ENCODE measurements at places on chromosomes 7 and 10. TPM values are rescaled to one million over a fixed set of nuclear protein-coding genes. Genes with fewer than 3 reads are reported as not detected.

DNA sequence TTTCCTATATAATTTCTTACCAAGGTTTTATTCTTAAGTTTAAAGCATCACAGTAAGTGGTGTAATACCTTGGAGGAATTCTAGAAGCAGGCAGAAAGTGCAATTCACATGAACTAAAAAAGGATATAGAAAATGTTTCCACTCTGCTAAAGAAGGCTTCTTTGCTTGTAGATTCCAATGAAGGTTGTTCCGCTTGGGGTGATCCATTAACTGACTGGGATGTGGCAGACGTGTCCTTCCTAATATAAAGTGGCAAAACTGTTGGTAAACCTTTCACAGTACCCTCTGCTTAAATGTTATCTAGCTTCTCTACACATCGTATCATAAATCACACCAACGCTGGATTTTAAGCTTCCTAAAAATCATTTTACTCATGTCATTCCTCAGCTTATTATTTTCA is 2.3 kb downstream of the ZC3HC1 start:
- no peak overlapping the region for H3K4me3 ChIP-seq
- no peak for DNase-seq
- no peak overlapping the region for H3K27ac ChIP-seq
- peaks cover 12% of the 10 kb centered on the region for H3K4me1 ChIP-seq
- no peaks in the 10 kb centered on the region for H3K27me3 ChIP-seq
- peaks cover 7% of the 10 kb centered on the region for H3K36me3 ChIP-seq

- H3K27me3 ChIP-seq, result no peaks in the 10 kb centered on the region
- no peaks in the 10 kb centered on the region for H3K4me1 ChIP-seq
- H3K36me3 ChIP-seq, result no peaks in the 10 kb centered on the region
- DNase-seq, result no peak
Observed at GRCh38 chr7:31437250-31437865, 76.5 kb upstream of the ITPRID1 start.

- H3K27ac ChIP-seq, result no peak overlapping the region
- H3K27me3 ChIP-seq, result peaks cover 25% of the 10 kb centered on the region
- no peak for DNase-seq
- H3K4me3 ChIP-seq, result no peak overlapping the region
Observed at GRCh38 chr7:15681631-15682030, 4.9 kb downstream of the MEOX2 start.

GRCh38 chr10:21523557-21524008 is 1.9 kb downstream of the SKIDA1 start:
- no peaks in the 10 kb centered on the region for H3K36me3 ChIP-seq
- H3K27ac ChIP-seq, result no peak overlapping the region

GRCh38 chr7:93799750-93800357 is 90.7 kb downstream of the TFPI2 start:
- H3K4me1 ChIP-seq, result no peaks in the 10 kb centered on the region
- no peaks in the 10 kb centered on the region for H3K36me3 ChIP-seq
- H3K4me3 ChIP-seq, result no peak overlapping the region
- H3K27ac ChIP-seq, result no peak overlapping the region
- no peak for DNase-seq
- no peaks in the 10 kb centered on the region for H3K27me3 ChIP-seq

- H3K4me3 ChIP-seq, result no peak overlapping the region
- no peak for DNase-seq
- no peaks in the 10 kb centered on the region for H3K36me3 ChIP-seq
- H3K27me3 ChIP-seq, result no peaks in the 10 kb centered on the region
Observed at GRCh38 chr10:127215866-127216265, 19.5 kb upstream of the INSYN2A start.

GRCh38 chr7:138981332-138982203 is at the start of gene KIAA1549:
KIAA1549 (minus strand) TSS chr7:138981389; CDS start chr7:138981269, 120 bp downstream.
- H3K27me3 ChIP-seq, result peaks cover 41% of the 10 kb centered on the region
- H3K27ac ChIP-seq, result peak within 1 kb of the TSS; percentile 38
- peak within 1 kb of the TSS; percentile 85 for H3K4me3 ChIP-seq
- H3K36me3 ChIP-seq, result no peaks in the 10 kb centered on the region
- peak; percentile 79 for DNase-seq

DNA sequence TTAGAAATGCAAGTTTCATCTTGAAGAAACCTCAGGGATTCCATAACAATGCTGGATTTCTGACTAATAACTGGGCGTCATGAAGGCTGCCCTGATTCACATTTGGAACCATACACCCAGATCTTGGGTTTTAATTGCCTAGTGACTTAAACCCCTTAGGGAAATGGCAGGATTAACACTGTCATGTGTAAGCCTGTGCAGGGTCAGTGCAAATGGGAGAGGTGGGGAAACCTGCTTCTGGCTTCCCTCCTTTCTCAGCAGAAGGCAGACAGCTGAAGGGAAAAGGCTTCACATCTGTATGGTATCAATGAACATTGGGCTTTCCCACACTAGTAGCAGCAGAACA is 364.2 kb downstream of the ANKRD30A start:
- no peaks in the 10 kb centered on the region for H3K36me3 ChIP-seq
- no peaks in the 10 kb centered on the region for H3K4me1 ChIP-seq
- H3K27me3 ChIP-seq, result no peaks in the 10 kb centered on the region
- no peak overlapping the region for H3K27ac ChIP-seq
- H3K4me3 ChIP-seq, result no peak overlapping the region
- no peak for DNase-seq

DNA sequence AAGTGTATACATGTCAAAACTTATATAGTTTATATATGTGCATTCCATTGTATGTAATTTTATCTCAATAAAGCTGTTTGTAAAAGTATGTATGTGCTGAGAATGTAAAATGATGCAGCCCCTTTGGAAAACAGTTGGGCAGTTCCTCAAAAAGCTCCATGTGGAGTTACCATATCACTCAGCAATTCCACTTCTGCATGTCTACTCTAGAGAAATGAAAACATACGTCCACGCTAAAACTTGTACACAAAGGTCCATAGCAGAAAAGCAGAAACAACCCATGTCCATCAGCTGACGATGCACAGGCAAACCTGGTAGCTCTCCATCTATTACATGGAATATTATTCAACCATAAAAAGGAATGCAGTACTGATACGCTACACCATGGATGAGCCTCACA is 8.3 kb upstream of the RGS10 start:
- DNase-seq, result no peak
- H3K27ac ChIP-seq, result no peak overlapping the region
- no peaks in the 10 kb centered on the region for H3K36me3 ChIP-seq
- no peak overlapping the region for H3K4me3 ChIP-seq

- no peaks in the 10 kb centered on the region for H3K36me3 ChIP-seq
- no peak for DNase-seq
- no peak overlapping the region for H3K4me3 ChIP-seq
- no peaks in the 10 kb centered on the region for H3K4me1 ChIP-seq
- H3K27ac ChIP-seq, result no peak overlapping the region
Observed at GRCh38 chr7:12929476-12930140, 242.2 kb downstream of the ARL4A start.

DNA sequence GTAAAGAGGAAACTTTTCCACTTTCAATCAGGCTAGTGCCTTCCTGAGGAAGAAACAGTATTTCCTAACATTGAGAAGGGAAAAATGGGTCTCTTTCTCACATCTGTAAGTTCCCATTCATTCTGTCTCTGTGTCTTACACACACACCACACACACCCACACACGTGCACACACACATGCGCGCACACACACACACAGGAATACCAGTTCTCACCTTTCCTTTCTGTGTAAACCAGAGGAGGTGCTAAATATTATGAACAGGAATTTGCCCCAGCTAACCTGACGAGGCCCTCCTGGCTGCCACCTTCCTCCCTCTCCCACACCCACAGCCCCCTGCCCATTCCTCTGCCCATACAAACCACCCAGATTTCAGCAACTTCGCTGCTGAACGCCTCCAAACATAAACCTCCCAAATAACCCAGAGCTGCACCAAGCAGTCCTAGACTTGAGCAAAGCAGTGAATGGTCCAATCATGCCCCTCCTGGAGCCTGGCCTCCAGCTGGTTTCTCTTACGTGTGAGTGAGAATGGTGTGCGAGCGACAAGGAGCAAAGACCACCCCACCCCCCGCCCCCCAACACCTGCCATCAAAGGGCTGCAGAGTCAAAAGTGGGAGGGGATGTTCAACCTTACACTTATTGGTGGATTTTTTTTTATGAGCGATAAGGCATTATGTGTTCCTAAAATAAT is 190.5 kb downstream of the HECW1 start:
- peak overlapping the region; percentile 85 for H3K27ac ChIP-seq
- no peak overlapping the region for H3K4me3 ChIP-seq
- peaks cover 20% of the 10 kb centered on the region for H3K27me3 ChIP-seq
- no peak for DNase-seq

DNA sequence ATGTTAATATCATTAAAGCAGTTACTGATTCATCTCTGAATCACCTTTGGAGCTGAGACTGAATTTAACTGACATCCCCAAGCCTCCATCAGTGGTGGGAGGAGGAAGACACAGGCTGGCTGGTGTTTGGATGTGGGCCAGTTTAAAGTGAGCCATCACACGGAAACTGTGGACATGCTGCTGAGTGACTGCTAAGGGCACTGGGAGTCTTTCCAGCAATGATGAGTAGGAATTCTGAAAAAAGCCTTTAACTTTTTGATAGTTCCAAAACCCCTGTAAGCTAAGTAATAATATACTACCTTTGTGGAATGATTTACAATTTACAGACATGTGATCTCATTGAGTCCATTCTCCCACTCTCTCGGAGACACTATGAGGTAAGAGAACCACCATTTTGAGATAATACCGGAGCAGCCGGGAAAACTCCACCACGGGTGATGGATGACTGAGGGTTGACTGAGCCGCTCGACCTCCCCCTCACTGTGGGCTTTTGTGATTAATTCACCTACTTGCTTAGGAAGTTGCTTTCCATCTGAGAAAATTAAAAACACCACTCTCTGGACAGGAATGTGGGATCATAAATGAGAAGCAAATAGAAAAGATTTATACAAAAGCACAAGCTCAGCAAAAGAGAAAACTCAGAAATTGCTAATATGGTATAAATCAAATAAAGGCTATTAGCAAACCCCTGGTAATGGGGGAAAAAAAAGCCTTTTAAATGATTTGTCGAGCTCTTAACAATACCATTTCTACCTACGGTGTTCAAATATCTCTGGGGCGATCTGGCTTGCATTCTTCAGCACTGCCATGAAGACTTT is 194.8 kb downstream of the FANK1 start:
- no peak overlapping the region for H3K27ac ChIP-seq
- DNase-seq, result no peak
- peaks cover 4% of the 10 kb centered on the region for H3K27me3 ChIP-seq
- no peak overlapping the region for H3K4me3 ChIP-seq
- no peaks in the 10 kb centered on the region for H3K4me1 ChIP-seq
- no peaks in the 10 kb centered on the region for H3K36me3 ChIP-seq

DNA sequence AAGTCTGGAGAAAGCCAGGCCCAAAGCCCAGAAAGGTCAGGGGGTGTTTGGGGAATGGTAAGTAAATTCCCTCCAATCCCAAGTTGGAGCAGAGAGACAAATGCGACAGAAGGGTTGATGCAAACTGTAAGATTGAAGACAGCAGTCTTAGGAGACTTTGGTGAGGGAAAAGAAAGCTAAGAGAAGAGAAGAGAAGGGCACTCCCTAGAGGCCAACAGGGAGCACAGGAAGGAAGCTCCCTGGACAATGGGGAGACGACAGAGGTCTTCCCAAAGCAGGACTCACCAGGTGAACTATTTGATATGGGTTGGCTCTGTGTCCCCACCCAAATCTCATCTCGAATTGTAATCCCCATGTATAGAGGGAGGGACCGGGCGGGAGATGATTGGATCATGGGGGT is 151.5 kb downstream of the KIF20B start:
- H3K4me1 ChIP-seq, result no peaks in the 10 kb centered on the region
- H3K27ac ChIP-seq, result no peak overlapping the region
- H3K27me3 ChIP-seq, result peaks cover 4% of the 10 kb centered on the region
- DNase-seq, result no peak
- H3K36me3 ChIP-seq, result no peaks in the 10 kb centered on the region
- no peak overlapping the region for H3K4me3 ChIP-seq

GRCh38 chr10:119502618-119503155 is 39.8 kb downstream of the RGS10 start:
- peak overlapping the region; percentile 99 for H3K27ac ChIP-seq
- peaks cover 86% of the 10 kb centered on the region for H3K36me3 ChIP-seq
- no peak for DNase-seq
- peaks cover 95% of the 10 kb centered on the region for H3K4me1 ChIP-seq
- H3K27me3 ChIP-seq, result no peaks in the 10 kb centered on the region

GRCh38 chr7:148108381-148108780 is 482.2 kb upstream of the C7orf33 start:
- H3K4me1 ChIP-seq, result no peaks in the 10 kb centered on the region
- no peak for DNase-seq
- H3K27ac ChIP-seq, result no peak overlapping the region

GRCh38 chr10:101018600-101019439 is 12.1 kb downstream of the PDZD7 start:
- H3K4me3 ChIP-seq, result no peak overlapping the region
- peak; percentile 85 for DNase-seq
- peaks cover 17% of the 10 kb centered on the region for H3K4me1 ChIP-seq
- no peak overlapping the region for H3K27ac ChIP-seq
- peaks cover 67% of the 10 kb centered on the region for H3K27me3 ChIP-seq
- H3K36me3 ChIP-seq, result no peaks in the 10 kb centered on the region

GRCh38 chr10:17062009-17062408 is 67.6 kb downstream of the CUBN start:
- H3K4me3 ChIP-seq, result no peak overlapping the region
- no peak overlapping the region for H3K27ac ChIP-seq
- H3K36me3 ChIP-seq, result peaks cover 8% of the 10 kb centered on the region
- DNase-seq, result no peak
- peaks cover 34% of the 10 kb centered on the region for H3K4me1 ChIP-seq

CALML3 gene
- total RNA-seq, result not detected

ZC3HAV1L gene
- total RNA-seq, result 13.4 TPM

PITX3 gene
- total RNA-seq, result 0.31 TPM

TMEM213 gene
- total RNA-seq, result not detected

TMEM176B gene
- not detected for total RNA-seq

PHTF2 gene
- total RNA-seq, result 21.6 TPM

NRAP gene
- total RNA-seq, result not detected

PBLD gene
- total RNA-seq, result 0.70 TPM

IL2RA gene
- total RNA-seq, result 698 TPM

FRMPD2 gene
- total RNA-seq, result not detected

EVX1 gene
- not detected for total RNA-seq

TSPAN33 gene
- 18.7 TPM for total RNA-seq

Data from activated naive CD8-positive, alpha-beta T cell treated with anti-CD3 and anti-CD28 coated beads for 36 hours (primary cell).